ENCODE measurements at places on chromosomes 1 and 21.

GRCh38 chr1:67103548-67103947, 31.2 kb downstream of the C1orf141 start:
- no peak for DNase-seq

- DNase-seq, result no peak
Observed at GRCh38 chr1:207308451-207309190, 12.9 kb upstream of the CD55 start.

DNA sequence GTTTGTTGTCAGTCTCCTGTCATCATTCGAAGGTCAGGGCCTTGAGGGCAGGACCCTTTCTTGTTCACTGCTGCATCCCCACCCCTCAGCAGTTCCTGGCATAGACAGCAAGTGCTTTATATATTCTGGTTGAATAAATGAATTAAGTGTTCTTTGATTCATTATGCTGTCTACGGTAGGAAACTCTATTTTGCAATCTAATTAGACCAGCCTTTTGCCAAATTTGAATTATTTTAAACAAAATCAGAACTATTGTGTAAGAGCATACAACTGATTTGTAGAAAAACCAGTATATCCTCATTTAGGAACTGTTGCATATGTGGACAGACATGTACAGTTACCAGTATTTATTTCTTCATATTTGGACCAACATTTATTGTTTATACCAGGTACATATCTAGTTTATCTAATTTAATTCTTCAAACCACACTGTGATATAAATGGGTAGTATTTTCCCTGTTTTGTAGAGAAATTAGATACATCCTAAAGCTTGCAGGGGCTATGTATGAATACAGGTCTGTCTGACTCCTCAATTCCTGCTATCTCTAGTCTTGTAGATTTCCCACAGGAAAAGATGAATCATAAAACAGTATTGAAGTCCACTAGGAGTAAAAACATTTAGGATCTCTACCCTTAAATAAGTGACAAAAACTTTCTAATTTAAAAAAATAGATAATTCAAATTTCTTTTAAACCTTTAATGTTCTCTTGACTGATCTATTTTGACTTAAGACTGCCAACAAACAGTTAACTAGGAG, 10.4 kb downstream of the MGST3 start:
- DNase-seq, result no peak

DNA sequence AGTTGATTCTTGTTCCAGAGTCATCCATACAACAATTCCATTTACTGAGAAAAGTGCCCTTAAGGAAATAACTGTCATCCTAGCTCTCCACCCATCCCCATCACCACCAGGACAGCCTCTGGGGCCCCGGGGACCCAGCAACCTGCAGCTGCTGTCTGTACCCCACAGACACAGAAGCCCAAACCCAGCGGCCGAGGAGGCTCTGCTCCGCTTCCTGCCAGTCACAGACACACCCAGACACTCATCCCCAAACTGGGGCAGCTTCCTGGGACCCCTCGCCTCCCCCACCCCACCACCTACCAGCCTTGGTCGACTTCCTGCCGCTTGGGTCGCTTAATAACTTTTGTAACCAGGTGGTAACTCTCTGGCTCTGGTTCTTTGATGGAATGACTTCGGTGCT, 121.6 kb upstream of the SLC25A33 start:
- DNase-seq, result no peak

GRCh38 chr1:93638981-93639380, 42.7 kb downstream of the BCAR3 start:
- DNase-seq, result no peak

- no peak for DNase-seq
Observed at GRCh38 chr21:31983120-31983519, 110.3 kb downstream of the HUNK start.

- DNase-seq, result no peak
Observed at GRCh38 chr1:10132852-10133251, 77.5 kb upstream of the KIF1B start.

DNA sequence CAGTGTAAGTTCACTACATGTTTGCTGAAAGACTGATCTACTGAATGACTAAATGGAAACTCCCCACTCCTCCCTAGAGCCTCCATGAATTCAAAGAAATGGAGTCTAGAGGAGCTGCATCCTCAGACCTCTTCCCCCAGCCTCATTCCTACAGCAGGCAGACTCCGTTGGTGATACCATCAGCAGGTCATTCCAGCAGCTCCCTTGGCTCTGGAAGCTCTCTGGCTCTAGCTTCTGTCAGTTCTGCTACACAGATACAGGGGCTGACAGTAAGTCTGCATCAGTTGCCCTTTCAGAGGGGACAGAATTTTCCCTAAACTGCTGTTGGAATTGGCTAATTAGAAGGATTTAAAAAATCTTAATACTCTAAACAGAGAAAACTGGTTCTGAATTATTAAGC, 31.7 kb upstream of the DMRTA2 start:
- no peak for DNase-seq

DNA sequence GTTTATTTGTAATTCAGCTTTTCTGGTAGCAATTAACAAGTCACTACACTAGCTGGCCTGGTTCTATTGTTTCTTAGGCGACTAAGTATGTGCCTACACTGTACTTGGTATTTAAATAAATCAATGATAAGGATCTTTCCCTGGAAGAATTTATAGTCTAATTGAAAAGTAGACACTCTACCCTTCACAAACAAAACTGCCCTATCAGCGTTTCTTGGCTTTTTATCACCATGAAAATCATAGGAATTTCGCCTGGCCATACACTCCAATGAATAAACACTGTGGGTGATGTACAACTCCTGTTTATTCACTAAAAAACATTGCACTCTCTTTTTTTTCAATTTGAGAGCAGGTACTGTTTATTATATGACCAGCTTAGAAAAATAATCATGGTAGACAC, 702.9 kb upstream of the ADGRL2 start:
- DNase-seq, result no peak

DNA sequence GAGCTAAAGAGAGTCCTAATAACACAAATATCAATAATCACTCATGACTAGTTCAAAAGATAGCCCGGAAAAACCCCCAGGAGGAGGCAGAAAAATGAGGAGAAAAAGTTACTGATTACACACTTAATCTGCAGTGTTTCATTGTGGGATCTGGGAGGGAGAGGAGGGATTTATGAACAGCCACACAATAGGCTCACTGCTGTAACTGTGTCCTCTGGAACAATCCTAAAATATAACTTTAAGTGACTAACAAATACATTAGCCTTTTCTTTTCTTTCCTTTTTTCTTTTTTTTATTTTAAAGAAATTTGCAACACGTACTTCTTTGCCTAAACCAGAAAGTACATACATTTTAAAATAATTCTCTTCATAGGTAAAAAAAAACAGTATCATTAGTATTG, 106.3 kb upstream of the LBR start:
- DNase-seq, result no peak

DNA sequence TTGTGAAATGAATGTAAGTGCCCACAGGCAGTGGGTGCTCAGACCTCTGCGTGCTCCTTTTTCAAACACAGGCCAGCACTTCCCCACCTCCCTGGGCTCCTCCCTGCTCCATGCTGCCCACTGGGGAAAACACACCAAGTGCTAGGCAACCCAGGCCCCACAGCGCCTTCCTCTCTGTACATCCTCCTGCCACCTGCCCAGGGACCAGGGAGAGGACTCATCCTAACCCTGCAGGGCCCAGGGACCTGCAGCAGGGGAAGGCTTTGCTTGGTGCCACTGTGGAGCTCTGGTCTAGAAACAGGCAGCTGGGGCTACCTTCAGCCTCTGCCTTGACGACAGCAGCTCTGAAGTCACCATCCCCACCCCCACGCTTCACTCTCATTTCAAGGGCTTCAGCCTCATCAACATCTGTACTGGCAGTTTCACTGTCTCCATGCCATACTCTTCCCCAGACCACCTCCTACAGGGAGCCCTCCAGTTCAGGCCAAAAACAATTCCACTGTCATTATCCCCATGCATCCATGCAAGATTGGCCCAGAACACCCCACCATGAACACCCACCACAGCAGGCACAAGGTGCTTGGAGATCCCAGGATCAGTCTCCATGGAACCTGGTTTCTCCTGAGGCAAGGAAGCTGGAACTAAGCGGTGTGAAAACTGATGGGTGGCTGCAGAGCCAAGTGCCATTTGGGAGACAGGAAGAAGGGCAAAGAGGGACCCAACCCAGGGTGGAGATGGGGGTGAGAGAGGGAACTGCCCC, 1.1 kb downstream of the IGSF8 start:
- DNase-seq, result no peak

DNA sequence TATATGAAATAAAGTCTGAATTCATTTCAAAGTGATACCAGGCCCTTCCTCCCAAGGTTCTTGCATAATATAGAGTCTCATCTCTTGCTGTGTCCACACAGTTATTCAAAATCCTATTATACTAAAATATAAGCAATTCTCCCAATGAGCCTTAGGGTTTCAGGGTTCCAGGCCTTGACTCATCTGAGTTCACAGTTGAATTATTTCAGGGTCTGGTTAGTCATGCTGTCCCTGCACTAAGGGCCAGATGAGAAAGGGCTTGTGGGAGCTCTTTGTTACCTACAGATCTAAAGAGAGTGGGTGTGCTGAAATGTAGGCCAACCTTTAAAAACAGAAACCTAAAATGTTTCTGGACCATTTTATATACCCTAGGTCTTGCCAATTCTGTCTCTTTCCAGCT, 337.5 kb upstream of the LRRC7 start:
- DNase-seq, result no peak

- DNase-seq, result no peak
Observed at GRCh38 chr1:202046227-202046626, 35.8 kb downstream of the ELF3 start.

DNA sequence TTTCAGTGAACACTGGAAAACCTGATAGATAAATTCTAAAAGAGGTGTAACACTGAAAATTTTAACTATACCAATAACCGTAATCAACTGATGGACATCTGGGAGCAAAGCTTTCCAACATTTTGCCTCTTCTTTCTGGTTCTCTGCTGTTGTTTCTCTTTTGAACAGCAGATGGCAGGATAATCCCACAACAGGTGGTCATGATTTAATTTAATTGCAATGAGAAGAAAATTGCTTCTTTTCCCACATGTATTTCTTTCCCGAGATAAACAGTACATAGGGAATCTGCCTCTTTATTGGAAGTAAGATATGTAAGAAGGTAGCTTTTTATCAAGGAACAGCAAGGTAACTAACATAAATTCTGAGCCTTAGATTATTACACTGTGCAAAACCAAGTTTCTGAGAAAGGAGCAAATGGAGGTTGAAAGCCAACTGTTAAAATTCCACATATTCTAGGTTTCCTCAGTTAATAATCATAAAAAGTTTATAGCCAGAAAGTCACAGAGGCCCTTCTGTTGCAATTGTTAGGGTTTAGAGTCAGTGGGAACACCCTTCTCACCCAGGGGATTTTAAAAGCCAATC, 72.9 kb downstream of the RPS6KA1 start:
- DNase-seq, result peak; percentile 31

Data from brain pericyte (primary cell).